ENCODE measurements at places on chromosomes 5 and 9. TPM values are rescaled to one million over a fixed set of nuclear protein-coding genes. Genes with fewer than 3 reads are reported as not detected.

DNA sequence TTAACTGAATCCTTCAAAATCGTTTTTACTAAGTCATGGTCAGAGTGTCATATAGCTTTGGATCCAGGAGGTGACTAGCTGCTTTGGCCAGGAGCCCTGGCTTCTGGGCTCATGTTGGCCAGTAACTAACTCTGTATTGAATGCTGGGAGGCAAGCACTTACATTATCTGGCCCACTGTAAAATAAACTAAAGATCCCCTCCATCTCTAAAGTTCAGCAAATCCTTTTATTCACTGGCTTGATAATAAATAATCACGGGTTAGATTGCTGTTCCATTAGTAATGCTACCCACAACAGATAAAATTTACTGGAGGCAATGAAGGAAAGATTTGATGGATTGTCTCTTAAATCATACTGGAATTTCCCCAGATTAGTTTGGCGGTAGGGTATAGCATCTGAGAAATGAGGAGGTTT is 382.2 kb upstream of the TLE4 start:
- DNase-seq, result no peak

DNA sequence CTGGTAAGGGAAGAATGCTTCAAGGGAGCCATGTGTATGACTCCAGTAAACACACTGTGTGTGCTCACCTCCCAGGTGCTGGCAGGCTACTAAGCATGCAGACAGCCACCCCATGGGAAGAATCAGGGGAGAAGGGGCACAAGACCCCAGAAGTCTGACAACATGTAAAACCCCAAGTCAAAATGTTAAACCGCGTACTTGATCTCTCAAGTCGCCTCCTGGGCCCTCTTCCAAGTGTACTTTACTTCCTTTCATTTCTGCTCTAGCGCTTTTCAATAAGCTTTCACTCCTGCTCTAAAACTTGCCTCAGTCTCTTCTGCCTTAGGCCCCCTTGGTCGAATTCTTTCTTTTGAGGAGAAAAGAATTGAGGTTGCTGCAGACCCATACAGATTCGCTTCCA is 31.3 kb downstream of the DAPK1 start:
- DNase-seq, result no peak

DNA sequence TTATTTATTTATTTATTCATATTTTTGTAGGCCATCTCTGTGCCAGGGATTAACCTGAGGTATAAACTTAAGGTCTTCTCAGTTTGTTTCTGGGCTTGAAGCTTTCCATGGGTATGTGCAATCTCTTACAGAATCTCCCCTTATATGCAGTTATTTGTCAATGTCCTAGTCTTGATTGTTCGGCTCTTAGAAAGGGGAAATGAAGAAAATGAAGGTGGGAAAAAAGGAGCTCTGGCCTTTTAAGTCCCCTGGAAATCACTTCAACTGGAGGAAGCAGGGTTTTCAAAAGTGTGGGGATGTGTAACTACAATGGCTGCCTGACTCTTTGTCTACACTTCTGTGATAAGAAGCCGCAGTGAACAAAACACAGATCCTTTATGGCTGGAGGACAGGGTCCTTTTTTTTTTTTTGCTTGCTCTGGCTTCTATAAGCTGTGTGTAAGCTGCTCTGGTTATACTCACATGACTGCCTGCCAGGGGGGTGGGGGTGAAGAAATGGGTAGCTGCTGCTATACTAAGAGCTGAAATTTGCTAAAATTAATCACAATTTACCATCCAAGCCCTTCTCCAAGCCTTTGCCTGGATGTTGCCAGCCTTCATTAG is 33.7 kb downstream of the CENPP start:
- DNase-seq, result no peak

DNA sequence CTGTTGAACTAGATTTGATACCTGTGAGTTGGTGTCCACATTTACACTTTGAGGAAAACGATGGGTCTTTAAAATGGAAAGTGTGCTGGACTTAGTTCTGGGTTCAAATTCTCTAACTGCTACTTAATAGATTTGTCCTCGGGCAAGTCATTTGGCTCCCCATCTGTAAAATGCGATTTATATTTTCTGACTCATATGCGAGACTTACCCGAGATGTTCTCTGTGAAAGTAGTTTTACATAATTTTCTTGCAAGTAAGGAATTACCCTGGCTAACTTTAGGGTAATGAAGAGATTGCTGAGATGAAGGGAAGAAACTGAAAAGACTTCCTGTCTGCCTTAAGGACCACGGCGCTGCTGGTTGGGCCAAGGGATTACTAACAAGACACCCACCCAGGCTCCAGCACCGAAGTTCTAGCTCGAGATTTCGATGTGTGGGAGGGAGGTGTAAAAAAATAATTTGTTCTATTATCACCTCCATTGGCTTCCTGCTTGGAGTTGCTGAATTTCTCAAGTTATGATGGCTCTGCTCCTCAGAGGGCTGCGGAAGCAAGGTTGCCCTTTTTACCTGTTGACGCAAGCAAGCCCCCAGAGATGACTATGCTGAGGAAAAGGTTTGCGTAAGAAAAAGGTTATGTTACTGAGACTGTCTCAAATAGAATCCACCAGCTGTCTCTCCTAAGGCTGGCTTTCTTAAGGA is 24.1 kb downstream of the PCSK1 start:
- no peak for DNase-seq

GRCh38 chr5:37437711-37438110 is 58.6 kb downstream of the WDR70 start:
- no peak for DNase-seq

- DNase-seq, result no peak
These were observed 64.6 kb upstream of the EPB41L4B start for GRCh38 chr9:109385499-109385898.

- DNase-seq, result no peak
These were observed 742 bp downstream of the BHMT2 start for GRCh38 chr5:79070350-79070667.

- no peak for DNase-seq
These were observed 29.7 kb downstream of the MEGF10 start for GRCh38 chr5:127320032-127320965.

DNA sequence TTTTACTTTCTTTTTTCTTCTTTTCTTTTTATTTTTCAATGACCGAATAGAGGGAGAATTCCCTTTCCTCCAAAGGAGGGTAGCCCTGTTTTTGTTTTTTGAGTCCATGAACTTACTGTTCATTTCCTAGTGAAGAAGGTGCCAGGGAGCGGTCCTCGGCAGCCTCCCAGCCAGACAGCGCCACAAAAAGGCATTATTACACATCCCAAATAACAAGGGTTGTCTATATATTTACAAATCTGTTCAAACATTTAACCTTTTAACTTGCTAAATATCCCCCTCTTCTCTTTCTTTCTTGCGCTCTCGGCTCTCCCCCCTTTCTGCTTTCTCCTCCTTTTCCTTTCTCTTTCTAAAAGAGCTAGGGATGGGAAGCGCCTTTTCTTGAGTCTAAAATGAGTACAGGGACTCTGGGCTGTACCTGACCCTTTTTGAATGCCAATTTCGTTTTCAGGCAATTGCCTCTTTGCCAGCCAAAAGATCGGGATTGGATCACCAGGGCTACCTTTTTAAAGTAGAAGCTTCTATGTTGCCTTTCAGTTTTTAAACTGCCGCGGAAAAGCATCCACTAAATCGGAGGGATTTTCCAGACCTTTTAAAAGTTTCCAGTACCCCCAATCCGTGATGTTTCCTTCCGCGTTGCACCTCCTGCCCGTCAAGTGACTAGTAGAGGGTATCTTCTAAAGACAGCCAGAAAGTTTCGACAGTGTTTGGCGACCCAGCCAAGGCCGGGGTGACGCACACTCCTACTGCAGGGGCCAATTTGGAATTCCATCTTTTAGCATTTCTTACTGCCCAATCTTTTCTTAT is 125.6 kb downstream of the TMEM161B start:
- DNase-seq, result no peak

GRCh38 chr5:149496166-149496565 is 55.1 kb downstream of the CSNK1A1 start:
- no peak for DNase-seq

DNA sequence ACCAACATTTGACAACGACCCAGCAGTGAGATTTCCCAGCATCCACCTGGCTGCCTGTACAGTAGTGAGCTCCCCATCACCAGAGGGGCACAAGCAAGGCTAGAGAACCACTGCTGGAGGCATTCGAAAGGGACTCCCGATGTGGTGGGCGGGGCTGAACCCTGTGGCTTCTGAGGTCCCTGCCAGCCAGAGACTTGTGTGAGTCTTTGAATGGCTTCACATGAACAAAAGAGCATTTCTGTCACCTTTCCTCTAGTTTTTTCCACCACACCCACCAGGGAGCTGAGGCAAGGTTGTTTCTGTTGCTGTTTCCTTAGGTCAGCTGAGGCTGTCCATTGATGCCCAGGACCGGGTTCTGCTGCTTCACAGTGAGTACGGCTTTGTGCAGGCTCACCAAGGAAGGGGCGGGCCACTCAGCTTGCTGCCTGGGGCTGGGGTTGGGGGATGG is 15.7 kb downstream of the RGS3 start:
- DNase-seq, result no peak

DNA sequence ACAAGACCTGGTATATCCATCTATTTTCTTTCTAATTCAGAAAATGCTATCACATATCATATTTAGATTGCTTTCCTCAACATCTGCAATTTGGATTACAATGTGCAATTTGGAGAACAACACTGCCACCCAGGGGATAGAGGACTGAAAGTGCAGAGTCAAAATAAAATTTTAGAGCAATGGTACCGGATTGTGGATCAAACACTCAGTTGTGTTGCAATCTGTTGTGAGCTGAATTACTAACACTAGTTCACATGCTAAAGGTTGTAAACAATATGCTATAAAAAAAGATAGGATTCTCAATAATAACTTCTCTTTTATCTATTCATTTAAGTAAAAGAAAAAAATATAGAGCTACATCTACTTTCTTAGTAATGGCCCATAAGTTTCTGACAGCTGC is 11.9 kb upstream of the SRFBP1 start:
- DNase-seq, result peak; percentile 41

DNA sequence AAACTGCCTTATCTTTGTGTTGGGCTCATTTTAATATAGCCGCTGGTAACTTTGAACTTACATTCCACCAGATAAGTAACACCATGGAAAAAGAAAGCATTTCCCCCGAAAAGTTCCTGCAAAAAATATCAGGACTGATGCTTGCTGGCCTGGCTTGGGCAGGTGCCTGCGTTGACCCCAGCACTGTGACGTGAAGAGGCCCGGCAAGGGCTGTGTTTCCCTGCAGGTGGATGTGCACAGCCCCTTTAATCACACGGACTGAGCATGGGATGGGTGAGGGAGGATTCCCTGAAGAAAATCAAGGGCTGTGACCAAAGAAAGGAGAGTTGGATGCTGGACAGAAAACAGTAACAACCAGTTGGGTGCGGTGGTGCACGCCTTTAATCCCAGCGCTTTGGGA is 138.2 kb downstream of the NSG2 start:
- no peak for DNase-seq

- DNase-seq, result no peak
These were observed 253.7 kb downstream of the MAT2B start for GRCh38 chr5:163759000-163759704.

DNA sequence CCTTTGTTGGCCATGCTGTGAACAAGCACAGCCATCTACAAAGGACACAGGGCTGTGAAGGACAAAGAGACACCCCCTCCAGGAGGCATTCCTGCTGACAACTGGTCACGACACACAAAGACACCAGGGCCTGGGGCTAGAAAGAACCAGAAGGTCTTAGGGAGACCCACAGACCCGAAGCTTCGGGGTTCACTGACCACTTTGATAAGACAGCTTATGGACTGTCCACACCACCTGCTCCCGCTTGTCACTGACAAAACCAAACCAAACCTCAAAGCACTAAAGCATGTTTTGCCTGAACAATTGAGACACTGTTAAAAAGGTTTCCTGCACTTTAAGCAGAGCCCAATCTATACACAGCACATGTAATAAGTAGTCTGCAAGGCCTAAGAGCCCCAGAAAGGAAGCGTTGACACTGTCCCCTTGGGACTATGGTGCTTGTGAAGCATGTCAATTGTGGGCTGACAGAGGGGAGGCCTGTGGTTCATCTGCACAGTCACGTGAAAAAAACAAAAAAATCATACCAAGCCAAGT is 185.0 kb downstream of the GAPVD1 start:
- no peak for DNase-seq

DNA sequence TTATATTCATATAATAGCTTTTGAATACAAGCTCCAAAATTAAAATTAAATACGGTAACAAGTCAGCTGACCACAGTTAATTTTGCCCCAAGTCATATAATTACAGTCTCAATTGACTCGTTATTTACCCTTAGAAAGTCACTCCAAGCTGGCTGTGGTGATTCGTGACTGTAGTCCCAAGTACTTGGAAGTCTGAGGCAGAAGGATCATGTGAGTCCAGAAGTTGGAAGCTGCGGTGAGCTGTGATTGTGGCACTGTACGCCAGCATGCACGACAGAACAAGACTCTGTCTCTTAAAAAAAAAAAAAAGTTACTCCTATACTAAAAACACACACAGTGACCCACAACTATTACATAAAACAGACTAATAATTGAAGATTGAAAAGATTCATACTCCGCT is 31.6 kb upstream of the DTWD2 start:
- no peak for DNase-seq

- no peak for DNase-seq
These were observed 130.9 kb downstream of the C9orf50 start for GRCh38 chr9:129489838-129490582.

GRCh38 chr9:133436681-133437080 is 14.5 kb downstream of the ADAMTS13 start:
- DNase-seq, result no peak

- no peak for DNase-seq
These were observed 143.0 kb downstream of the XRCC4 start for GRCh38 chr5:83220331-83220730.

- no peak for DNase-seq
These were observed 139.1 kb upstream of the MYO10 start for GRCh38 chr5:17075236-17075635.

DNA sequence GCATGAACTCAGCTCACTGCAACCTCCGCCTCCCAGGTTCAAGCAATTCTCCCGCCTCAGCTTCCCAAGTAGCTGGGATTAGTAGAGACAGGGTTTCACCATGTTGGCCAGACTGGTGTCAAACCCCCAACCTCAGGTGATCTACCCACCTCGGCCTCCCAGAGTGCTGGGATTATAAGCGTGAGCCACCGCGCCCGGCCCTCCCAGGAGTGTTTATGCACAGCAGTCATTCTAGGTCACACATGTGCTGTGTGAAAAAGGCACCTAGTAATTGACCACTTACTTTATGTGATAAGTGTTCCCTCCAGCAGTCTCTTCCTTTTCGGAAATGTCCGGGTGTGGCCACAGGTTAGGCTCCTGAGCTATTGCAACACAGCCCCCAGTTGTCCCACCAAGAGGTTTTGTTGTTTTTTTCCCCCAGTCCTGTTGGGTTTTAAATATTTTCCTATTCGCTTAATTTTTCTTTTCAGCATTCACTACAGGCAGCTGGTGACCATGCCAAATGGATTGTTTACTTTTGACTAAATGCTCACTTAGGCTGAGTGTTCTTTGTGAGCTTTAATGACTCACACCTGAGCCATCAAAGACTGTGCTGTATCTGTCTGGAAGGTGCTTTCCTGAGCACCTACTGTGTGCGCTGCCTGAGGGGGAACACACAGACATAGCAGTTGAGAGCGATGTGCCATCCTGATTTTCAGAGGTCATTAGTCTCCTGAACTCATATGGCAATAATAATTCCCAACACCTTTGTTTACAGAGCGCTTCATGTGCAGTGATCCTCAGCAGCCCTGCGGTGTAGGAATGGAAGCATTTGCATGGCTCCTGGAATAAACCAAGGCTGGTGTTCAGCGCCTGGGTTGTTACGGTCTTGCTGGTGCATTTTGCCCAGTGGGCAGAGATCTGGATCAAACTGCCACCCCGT is 94.3 kb downstream of the MVB12B start:
- no peak for DNase-seq

PDE6A gene
- total RNA-seq, result 1.5 TPM

SMIM33 gene
- 3.4 TPM for total RNA-seq

ENTREP1 gene
- 3.0 TPM for total RNA-seq

C1QTNF3 gene
- total RNA-seq, result 2.7 TPM

WDR38 gene
- not detected for total RNA-seq

HTR1A gene
- total RNA-seq, result not detected

BAAT gene
- not detected for total RNA-seq

C5orf46 gene
- total RNA-seq, result not detected
